ENCODE measurements at places on chromosomes 7 and 10.

- peak; percentile 36 for DNase-seq
Measured at GRCh38 chr10:97278491-97278989, 13.9 kb downstream of the ARHGAP19 start.

- no peak for DNase-seq
Measured at GRCh38 chr10:100520811-100521210, 1.1 kb upstream of the SEC31B start.

DNA sequence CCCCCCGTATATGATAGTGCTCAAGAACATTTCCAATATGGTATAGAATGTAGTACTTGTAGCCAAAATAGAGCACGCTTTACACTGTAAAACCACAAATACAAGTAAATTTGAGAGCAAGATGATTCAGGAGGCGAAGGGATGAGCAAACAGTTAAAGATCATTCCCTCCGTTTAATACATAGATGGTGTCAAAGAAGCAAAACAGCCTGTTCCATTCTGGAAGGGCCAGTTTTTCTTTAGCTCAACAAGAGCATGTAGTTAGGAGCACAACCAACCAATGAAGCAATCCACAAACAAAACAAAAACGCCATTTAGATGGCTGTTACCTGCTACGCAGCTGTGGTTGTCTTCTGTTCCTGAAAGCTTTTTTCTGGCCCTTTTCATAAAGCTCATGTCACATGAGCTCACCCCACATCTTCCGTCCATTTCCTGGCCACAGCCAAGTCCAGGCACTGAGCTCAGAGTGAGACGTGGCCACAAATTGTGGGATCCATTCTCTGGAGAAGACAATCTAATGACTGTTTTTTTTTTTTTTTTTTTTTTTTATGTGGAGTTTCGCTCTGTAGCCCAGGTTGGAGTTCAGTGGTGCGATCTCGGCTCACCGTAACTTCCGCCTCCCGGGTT, 185.6 kb downstream of the FANK1 start:
- no peak for DNase-seq

DNA sequence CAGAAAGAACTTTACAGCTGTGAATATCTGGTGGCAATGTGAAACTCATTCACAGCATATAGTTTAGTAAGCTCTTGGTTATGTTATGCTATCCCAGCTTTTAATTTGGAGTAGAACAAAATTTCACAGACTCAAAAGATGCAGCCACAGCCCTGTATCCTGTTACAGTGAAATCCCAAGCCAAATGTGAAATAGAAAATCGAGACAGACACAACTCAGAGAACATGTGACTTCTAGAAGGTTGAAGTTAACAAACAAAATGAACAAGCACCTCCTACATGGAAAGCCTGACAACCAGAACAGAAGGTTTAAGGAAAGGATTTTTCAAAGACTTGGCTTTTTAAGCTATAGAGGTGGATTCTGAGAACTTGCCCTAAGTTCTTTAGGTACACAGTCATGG, 39.6 kb downstream of the JAZF1 start:
- no peak for DNase-seq

DNA sequence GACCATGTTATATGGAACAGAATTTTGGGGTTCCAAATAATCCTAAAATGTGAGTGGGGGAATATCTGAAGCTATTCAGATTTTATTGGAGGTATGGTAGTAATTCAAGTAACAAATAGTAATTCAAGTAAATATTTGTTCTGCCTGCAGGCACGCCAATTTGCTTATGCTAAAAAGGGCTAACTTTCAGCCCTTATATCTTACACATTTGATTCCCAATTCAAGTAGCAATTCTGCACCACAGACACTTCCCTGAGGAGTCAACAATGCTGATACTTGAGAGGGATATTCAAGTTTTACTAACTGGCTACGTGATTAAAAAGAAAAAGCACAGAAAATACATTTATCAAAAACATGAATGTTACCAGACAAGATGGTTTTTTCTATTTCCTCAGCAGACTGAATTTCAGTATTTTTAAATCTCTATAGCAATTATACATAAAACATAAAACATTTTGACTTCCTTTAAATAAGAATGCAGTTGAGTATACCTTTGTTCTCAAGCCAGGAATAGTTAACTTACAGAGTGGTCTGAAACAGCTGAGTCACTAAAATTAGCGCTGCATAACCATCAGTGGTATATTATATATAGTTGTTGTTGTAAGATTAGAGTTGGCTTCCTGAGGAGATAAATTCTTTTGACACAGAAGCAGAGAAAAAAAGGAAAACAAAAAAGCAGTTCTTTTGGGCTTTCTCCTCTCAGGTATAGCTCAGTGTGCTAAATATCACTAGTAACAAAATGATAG, 33.9 kb downstream of the MTPN start:
- no peak for DNase-seq

DNA sequence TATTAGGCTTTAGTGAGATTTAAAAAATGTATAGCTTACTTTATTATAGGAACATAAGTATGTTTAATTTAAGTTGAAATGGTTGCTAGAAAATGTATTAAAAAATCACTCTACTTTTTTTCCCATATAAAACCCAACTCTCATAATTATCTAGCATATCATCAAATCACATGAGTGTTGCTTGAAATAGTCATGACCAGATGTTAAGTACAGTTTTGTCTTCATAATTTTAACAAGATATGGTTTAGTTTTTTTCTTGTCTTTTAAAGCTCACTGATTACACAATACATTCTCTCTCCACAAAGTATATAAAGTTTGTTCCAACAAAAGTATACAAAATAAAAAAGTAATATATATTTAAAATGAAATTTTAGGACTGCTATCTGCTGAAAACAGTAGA, 82.8 kb downstream of the HGF start:
- no peak for DNase-seq

- DNase-seq = no peak
Measured at GRCh38 chr7:52838981-52839411, 196.4 kb upstream of the POM121L12 start.

DNA sequence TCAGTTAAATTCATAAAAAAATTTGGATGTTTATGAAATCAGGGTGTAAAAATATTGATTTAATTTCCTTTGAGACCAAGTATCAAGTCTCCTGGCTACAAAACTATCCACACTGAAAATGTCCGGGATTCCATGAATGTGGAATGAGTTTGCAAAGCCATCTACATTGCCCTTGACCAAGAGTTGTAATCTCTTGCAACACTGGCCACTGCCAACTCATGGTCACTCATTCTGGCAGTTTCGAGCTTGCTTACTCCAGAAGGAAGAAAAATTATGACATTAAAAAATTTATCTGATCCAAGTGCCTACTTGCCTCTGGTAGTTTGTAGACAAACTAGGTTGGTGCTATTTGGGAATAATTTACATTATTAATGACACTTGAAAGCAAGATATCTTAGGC, 84.2 kb downstream of the NPY start:
- DNase-seq = no peak

GRCh38 chr10:76885816-76886215, 751.8 kb downstream of the KCNMA1 start:
- DNase-seq = peak; percentile 27

DNA sequence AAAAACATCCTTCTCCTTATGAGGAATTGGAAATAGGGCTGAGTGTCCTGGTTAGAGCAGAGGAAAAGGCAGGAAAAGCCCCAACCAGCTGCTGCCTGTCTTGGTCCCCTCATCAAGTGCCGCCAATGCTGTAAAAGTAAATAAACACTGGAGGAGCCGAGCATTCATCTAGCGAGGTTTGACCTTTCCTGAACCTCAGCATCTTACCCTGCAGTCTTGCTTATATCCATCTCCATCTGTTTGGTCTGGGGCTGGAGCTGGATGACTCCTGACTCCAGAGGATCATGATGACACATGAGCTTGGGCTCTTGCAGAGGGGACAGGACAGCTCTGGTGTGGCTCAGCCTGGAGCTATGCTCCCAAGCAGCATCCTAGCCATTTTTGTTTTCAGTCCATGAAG, 501.1 kb downstream of the TNS3 start:
- DNase-seq = no peak

GRCh38 chr7:128821724-128822123, 8.5 kb upstream of the FLNC start:
- DNase-seq = no peak

DNA sequence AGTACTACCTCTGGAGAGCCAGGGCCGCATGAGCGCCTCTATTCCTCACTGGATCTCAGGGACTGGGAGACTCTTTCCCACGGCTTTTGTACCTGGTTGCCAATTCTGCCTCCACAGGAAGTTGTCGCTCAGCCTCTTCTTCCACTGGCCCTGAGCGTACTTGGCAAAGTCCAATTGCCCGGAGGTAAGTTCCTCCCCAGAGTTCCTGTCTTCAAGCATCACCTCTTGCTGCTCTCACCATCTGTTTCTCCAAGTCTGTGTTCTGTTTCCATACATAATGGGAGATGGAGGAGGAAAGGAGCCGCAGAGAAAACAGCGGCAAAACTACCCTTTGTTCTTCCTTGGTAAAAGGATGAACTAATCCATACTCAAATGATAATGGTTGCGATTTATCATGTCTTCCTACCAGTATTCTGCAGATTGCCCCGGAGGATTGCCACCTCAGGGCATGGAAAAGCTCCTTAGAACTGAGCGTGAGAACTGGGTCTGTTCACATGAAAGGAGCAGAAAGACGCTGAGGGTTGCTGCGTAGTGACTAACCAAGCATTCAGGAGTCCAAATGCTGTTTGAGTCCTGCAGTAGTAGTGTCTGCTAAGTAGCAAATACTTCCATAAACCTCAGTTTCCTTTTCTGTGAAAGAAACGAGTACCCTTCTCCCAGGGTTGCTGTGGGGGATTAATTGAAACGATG, 170.2 kb upstream of the GLI3 start:
- no peak for DNase-seq

GRCh38 chr10:48317321-48317990, 11.0 kb downstream of the MAPK8 start:
- DNase-seq = no peak

Measured in NCI-H774 (cell line).